Sigmoid colon (tissue), 7 donors: ENCODE measurements at places on chromosomes 2 and 18. TPM values are rescaled to one million over a fixed set of nuclear protein-coding genes. Genes with fewer than 3 reads are reported as not detected.

NDUFV2 gene
- total RNA-seq, result 129 TPM

TXNDC2 gene
- total RNA-seq, result not detected

KHK gene
- total RNA-seq, result 3.9 TPM

GALR1 gene
- 0.54 TPM for total RNA-seq

PPP1R1C gene
- not detected for total RNA-seq

TRIB2 gene
- total RNA-seq, result 34.2 TPM

IGFBP2 gene
- total RNA-seq, result 30.7 TPM

SETBP1 gene
- total RNA-seq, result 68.0 TPM

CARF gene
- 23.5 TPM for total RNA-seq

- no peak overlapping the region for H3K4me3 ChIP-seq
- H3K36me3 ChIP-seq, result no peaks in the 10 kb centered on the region
- no peak for DNase-seq
- H3K27me3 ChIP-seq, result no peaks in the 10 kb centered on the region
These were observed 25.7 kb upstream of the RNF103 start for GRCh38 chr2:86649119-86649947.

- no peaks in the 10 kb centered on the region for H3K36me3 ChIP-seq
- no peaks in the 10 kb centered on the region for H3K27me3 ChIP-seq
- H3K27ac ChIP-seq, result no peak overlapping the region
These were observed 820.5 kb upstream of the POU3F3 start for GRCh38 chr2:104033399-104033798.

- peaks cover 42% of the 10 kb centered on the region for H3K4me1 ChIP-seq
- H3K4me3 ChIP-seq, result no peak overlapping the region
- H3K27ac ChIP-seq, result no peak overlapping the region
- DNase-seq, result no peak
These were observed 79.5 kb downstream of the FARSB start for GRCh38 chr2:222576171-222577081.

DNA sequence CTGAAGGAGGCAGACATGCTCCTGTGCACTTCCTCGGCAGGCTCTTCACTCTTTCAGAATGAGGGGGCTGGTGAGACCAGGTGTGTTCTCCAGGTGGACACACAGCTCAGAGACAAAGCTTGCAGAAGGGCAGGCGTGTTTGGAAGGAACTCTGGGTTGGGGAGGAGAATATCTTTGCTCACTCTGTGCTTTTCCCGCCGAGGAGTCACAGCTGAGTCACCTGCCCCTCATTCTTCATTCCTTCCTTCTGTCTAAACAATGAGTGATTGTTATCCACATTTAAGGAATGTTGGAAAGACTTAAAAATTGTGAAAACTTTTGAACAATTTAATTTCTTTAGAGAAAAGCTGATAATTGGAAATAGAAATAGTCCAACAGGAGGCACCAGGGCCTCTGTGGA, 126.3 kb upstream of the TPO start:
- peaks cover under 1% of the 10 kb centered on the region for H3K27me3 ChIP-seq
- H3K36me3 ChIP-seq, result no peaks in the 10 kb centered on the region
- no peak overlapping the region for H3K4me3 ChIP-seq
- H3K4me1 ChIP-seq, result no peaks in the 10 kb centered on the region

DNA sequence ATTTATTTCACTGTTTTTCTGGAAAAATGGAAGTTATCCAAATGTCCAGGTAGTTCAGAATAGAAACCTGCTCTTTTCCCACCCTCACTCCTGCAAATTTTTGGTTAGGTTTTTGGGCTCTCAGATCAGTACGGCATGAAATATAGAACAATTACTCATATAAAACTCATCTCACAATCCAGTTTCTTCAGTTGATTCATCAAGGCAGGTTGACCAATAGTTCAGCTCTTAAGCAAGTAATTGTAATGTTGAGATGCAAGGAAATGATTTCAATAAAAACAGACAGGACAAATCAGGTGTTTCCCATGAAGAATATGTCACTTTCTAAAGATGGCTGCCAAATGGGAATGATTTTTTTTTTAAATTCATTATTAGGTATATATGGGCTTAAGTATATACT, 2.0 kb downstream of the RAB27B start:
- H3K4me3 ChIP-seq, result no peak overlapping the region
- no peaks in the 10 kb centered on the region for H3K36me3 ChIP-seq
- no peak for DNase-seq
- H3K4me1 ChIP-seq, result no peaks in the 10 kb centered on the region
- H3K27me3 ChIP-seq, result no peaks in the 10 kb centered on the region
- H3K27ac ChIP-seq, result no peak overlapping the region

DNA sequence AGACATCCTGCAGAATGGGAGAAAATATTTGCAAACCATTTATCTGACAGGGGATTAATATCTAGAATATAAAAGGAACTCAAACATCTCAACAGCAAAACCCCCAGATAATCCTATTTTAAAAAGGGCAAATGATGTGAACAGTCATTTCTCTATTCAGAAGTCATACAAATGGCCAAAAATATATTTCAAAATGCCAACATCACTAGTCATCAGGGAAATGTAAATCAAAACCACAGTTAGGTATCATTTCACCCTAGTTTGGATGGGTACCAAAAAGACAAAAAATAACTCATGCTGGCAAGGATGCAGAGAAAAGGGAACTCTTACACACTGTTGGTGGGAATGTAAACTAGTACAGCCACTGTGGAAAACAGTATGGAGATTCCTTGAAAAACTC, 70.0 kb downstream of the TBR1 start:
- no peaks in the 10 kb centered on the region for H3K36me3 ChIP-seq
- H3K27me3 ChIP-seq, result no peaks in the 10 kb centered on the region
- H3K4me3 ChIP-seq, result no peak overlapping the region
- DNase-seq, result no peak
- no peaks in the 10 kb centered on the region for H3K4me1 ChIP-seq

DNA sequence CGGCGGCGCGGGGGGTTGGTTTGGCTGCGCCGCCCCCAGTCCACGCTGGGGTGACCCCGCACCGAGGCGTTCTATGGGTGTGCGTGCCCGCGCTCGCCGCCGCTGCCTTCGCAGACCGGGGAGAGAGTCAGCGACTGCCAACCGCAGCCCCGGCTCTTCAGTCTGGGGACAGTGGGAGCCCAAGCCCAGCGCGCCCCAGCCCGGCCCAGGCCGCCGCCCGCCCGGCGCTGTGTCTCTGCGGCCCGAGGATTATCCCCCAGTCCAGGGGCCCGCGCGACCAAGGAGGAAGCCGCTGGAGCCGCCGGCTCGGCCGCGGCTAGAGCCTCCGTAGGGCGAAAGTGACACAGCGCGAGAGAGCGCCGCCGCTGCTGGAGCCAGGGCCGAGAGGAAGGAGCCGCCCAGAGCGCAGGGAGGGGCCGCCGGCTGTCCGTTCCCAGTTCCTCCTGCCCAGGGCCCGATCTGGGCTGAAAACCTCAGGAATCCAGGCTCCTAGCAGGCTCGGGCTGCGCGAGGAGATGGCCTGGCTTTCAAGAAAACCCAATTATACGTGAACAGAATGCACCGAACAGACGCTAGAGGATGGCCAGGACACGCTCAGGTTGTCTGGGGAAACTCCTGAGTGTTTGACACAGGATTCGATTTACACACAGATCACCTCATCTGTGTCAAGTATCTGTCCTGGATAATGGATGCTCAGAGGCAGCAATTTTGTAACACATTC, 2.4 kb downstream of the CTIF start:
- no peaks in the 10 kb centered on the region for H3K27me3 ChIP-seq
- peaks cover 55% of the 10 kb centered on the region for H3K4me1 ChIP-seq
- peak overlapping the region; percentile 98 for H3K27ac ChIP-seq
- no peaks in the 10 kb centered on the region for H3K36me3 ChIP-seq

DNA sequence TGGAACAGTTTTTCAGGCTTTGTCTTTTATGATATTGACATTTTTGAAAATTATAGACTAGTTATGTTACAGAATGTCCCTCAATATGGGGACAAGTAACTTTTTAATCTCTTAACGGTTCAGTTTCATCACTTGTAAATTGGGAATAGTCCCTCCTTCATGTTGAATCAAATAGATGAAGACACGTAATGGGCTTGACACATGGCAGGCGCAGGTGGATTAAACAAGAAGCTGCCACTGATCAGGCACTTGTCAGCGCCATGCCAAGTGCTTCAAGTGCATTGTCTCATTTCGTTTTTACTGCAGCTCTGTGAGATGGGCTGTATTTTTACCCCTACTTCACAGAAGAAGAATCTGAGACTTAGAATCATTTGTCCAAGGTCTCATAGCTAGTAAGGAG, 9.5 kb upstream of the SMAD4 start:
- H3K4me1 ChIP-seq, result no peaks in the 10 kb centered on the region
- no peaks in the 10 kb centered on the region for H3K27me3 ChIP-seq
- no peak for DNase-seq
- peaks cover 10% of the 10 kb centered on the region for H3K36me3 ChIP-seq

GRCh38 chr2:126787289-126787688, 111.4 kb upstream of the TEX51 start:
- no peaks in the 10 kb centered on the region for H3K27me3 ChIP-seq
- no peak overlapping the region for H3K27ac ChIP-seq
- DNase-seq, result peak; percentile 29
- H3K4me1 ChIP-seq, result no peaks in the 10 kb centered on the region
- no peak overlapping the region for H3K4me3 ChIP-seq

- H3K4me3 ChIP-seq, result no peak overlapping the region
- H3K36me3 ChIP-seq, result no peaks in the 10 kb centered on the region
- H3K27ac ChIP-seq, result peak overlapping the region; percentile 62
- H3K4me1 ChIP-seq, result peaks cover 11% of the 10 kb centered on the region
- peak; percentile 86 for DNase-seq
These were observed 171.3 kb upstream of the PGAP1 start for GRCh38 chr2:197097578-197098366.

- H3K27ac ChIP-seq, result no peak overlapping the region
- H3K4me1 ChIP-seq, result peaks cover 6% of the 10 kb centered on the region
- no peaks in the 10 kb centered on the region for H3K27me3 ChIP-seq
- no peak for DNase-seq
These were observed 66.5 kb downstream of the USP37 start for GRCh38 chr2:218501665-218502064.

GRCh38 chr18:48589797-48590519, 51.1 kb downstream of the CTIF start:
- peak; percentile 78 for DNase-seq
- H3K4me1 ChIP-seq, result no peaks in the 10 kb centered on the region
- H3K4me3 ChIP-seq, result no peak overlapping the region
- H3K27me3 ChIP-seq, result no peaks in the 10 kb centered on the region
- H3K36me3 ChIP-seq, result no peaks in the 10 kb centered on the region

- no peak for DNase-seq
- no peak overlapping the region for H3K27ac ChIP-seq
These were observed 4.7 kb upstream of the IL36G start for GRCh38 chr2:112973156-112973555.

- no peak overlapping the region for H3K27ac ChIP-seq
- H3K4me3 ChIP-seq, result no peak overlapping the region
- DNase-seq, result no peak
- no peaks in the 10 kb centered on the region for H3K27me3 ChIP-seq
These were observed 22.4 kb upstream of the CCBE1 start for GRCh38 chr18:59719544-59720181.

GRCh38 chr2:86204458-86204857, 5.2 kb downstream of the MRPL35 start:
- DNase-seq, result no peak
- H3K27me3 ChIP-seq, result no peaks in the 10 kb centered on the region
- H3K27ac ChIP-seq, result no peak overlapping the region
- peaks cover 14% of the 10 kb centered on the region for H3K36me3 ChIP-seq
- peaks cover 19% of the 10 kb centered on the region for H3K4me1 ChIP-seq

DNA sequence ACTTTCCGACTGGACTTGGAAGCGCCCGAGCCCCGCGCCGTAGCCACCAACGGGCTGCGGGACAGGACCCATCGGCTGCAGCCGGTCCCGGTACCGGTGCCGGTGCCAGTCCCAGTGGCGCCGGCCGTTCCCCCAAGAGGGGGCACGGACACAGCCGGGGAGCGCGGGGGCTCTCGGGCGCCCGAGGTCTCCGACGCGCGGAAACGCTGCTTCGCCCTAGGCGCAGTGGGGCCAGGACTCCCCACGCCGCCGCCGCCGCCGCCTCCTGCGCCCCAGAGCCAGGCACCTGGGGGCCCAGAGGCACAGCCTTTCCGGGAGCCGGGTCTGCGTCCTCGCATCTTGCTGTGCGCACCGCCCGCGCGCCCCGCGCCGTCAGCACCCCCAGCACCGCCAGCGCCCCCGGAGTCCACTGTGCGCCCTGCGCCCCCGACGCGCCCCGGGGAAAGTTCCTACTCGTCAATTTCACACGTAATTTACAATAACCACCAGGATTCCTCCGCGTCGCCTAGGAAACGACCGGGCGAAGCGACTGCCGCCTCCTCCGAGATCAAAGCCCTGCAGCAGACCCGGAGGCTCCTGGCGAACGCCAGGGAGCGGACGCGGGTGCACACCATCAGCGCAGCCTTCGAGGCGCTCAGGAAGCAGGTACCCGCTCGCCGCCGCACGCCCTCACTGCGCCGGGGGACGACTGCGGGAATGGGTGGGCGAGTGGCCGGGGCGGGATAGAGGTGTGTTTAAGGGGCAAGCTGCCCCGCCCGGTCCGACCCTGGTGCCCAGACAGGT, 713 bp downstream of the ATOH8 start:
- H3K4me3 ChIP-seq, result peak overlapping the region; percentile 57
- H3K4me1 ChIP-seq, result no peaks in the 10 kb centered on the region
- H3K27ac ChIP-seq, result peak overlapping the region; percentile 77

- no peak overlapping the region for H3K4me3 ChIP-seq
- no peaks in the 10 kb centered on the region for H3K36me3 ChIP-seq
- no peak for DNase-seq
- H3K4me1 ChIP-seq, result no peaks in the 10 kb centered on the region
These were observed 8.2 kb upstream of the SLC39A10 start for GRCh38 chr2:195648787-195649186.

- DNase-seq, result no peak
- no peaks in the 10 kb centered on the region for H3K27me3 ChIP-seq
- no peaks in the 10 kb centered on the region for H3K36me3 ChIP-seq
- no peaks in the 10 kb centered on the region for H3K4me1 ChIP-seq
- H3K27ac ChIP-seq, result no peak overlapping the region
- no peak overlapping the region for H3K4me3 ChIP-seq
These were observed 28.9 kb downstream of the TFPI start for GRCh38 chr2:187525163-187525900.

- no peaks in the 10 kb centered on the region for H3K27me3 ChIP-seq
- DNase-seq, result peak; percentile 94
- H3K36me3 ChIP-seq, result no peaks in the 10 kb centered on the region
- H3K4me1 ChIP-seq, result peaks cover 52% of the 10 kb centered on the region
- peak overlapping the region; percentile 71 for H3K27ac ChIP-seq
- no peak overlapping the region for H3K4me3 ChIP-seq
These were observed 169.0 kb upstream of the HAAO start for GRCh38 chr2:42961385-42961811.
